Activated T-cell treated with anti-CD3 and anti-CD28 coated beads for 24 hours (primary cell): ENCODE measurements at places on chromosomes 4 and X.

DNA sequence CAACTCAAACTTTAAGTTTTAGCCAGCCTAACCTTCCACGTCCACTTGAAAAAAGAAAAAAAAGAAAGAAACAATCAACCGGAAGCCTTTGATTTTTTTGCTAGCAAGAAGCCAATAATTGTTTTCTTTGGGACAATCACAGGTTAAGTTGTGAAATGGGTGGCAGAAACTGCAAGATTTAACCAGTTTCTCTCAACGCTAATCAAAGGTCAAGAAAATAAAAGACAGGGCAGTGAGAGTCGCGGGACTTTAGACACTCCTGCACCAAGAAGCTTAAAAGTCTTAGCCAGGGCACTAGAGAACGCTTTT is 1.0 kb downstream of the ACSL1 start:
- no peak for DNase-seq

- DNase-seq = no peak
Measured at GRCh38 chr4:123463869-123464268, 67.3 kb downstream of the SPRY1 start.

DNA sequence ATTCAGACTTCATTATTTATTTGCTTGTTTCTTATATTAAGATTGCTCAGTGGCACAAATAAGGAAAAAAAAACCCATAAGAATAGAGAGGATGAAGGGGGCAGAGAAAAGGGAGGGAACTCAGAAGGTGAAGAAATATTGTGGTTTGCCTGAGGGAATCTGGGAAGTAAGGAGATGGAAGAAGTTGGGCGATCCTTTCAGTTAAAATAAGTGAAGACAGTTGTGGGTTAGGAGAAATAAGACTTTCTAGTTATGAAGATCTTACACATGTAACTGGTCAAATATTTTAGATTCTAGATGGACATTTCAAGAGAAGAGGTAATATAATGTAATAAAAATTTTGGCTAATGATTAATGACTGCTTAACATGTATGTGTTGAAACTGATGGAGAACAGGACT is 138.7 kb upstream of the LIMCH1 start:
- DNase-seq = no peak

DNA sequence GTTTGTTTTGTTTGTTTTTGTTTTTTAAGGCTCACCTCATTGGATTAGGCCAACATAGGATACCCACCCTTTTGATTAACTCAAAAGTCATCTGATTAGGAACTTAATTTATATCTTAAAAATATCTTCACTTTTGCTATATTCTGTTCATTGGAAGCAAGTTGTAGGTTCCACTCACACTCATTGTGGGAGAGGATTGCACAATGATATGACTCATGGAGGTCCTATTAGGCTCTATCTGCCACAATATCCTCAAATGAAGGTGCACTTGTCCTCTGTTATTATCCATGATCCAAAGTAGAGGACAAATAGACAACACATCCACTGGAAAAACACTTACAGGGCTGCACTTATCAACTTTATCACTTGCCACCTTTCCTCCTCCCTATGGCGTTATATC is 60.5 kb upstream of the ADAMTS3 start:
- DNase-seq = no peak

DNA sequence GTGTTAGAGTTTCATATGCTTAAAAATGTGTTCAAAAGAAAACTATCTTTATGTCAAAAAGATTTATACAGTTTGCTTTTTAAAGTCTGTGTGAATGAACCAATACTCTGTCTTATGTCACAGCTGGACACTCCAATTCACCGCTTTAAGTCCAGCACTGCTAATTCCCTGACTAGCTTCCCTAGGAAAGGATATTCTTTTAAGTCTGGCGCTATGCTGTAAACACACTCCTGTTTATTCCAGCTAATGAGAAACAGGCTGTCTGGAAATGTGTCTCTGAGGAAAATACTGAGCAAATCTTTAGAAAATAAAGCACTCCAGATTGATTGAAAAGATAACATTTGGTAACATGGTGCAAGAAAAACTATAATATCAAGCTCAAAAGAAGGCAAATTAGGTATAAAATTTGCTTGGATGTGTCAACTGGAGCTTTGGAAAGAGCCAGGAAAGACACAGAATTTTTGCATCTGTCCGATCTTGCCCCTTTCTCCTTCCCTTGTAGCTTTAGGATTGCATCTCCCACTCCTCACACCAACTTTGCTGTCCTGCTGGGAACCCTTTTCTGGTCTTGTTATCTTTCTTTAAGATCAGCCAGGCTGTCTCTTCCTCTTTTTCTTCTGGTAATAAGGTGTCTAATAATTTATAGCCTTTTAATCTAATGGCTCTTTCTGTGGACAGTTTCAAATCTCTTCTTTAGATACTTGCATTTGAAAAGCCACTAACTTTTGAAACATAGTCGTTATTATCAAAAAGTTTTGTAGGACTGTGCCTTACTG is 40.9 kb upstream of the VEGFC start:
- DNase-seq = no peak

DNA sequence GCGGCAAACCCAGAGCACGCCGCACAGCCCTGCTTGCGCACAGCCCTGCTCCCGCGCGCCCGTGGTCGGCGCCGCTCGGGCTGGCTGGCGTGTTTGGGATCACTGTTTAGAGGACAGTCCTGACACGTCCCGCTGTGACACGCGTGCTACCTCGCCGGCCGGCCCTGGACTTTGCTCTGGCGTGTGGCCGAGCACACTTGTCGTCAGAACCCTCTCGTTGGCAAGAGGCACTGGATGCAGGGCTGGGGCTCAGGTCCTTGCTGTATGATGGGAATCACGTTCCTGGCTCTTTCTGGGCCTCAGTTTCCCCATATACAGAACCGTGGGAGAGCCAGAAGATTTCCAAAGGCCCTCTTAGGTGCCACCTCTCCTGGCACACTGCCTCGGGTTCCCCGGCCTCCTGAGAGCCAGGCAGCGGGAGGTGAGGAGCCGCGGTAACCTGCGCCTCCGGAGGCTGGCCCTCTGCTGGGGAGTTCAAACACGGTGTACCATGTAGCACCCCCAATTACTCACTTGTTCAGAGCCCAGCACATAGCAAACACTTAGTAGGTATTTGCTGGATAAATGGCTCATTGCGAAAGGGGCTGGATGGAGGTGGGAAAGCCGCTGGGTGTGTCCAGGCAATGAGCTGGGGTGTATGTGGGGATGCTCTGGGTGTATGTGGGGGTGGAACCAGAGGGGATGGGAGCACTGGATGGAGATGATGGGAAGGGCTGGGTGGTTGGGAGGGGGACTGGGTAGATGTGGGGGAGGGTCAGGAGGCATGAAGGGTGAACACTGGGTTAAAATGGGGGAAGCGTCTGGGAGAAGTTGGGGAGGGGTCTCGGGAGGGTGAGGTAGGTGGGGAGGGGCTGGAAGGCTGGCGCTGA is 76.6 kb downstream of the HTRA3 start:
- DNase-seq = no peak

DNA sequence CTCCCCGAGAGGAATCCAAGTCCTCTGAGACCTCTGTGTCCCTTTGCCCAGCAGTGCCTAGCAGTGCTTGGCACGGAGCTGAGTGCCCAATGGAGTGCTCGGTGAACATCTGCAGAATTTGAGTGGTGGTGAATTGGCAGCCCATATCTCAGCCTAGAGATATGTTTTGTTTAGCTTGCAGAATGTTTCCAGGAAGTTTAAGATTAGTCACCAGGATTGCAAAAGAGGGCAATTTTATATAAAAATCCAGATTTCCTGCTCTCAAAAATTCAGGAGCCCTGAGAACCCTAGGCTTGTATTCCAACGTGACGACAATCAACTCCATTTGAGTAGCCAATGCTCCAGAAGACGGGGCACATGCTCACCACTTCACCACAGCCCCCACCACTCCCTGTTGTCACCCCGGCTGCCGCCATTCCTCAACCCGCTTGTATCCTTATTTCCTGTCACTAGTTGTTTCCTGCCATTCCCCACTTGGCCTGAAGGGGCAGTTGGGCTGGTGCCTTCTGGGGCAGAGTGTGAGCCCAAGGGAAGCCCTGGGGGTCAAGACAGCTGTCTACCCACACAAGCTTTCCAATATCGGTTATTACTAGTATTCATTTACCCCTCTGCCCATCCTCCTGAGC is 116.9 kb downstream of the EFNB1 start:
- no peak for DNase-seq

GRCh38 chr4:141660880-141661279 is 24.5 kb downstream of the IL15 start:
- DNase-seq = no peak
